ENCODE measurements at places on chromosomes 16 and 17.

- no peak for DNase-seq
Observed at GRCh38 chr17:60089096-60089806, 10.5 kb upstream of the HEATR6 start.

GRCh38 chr17:77439189-77440018, 298.6 kb downstream of the SEC14L1 start:
- no peak for DNase-seq

DNA sequence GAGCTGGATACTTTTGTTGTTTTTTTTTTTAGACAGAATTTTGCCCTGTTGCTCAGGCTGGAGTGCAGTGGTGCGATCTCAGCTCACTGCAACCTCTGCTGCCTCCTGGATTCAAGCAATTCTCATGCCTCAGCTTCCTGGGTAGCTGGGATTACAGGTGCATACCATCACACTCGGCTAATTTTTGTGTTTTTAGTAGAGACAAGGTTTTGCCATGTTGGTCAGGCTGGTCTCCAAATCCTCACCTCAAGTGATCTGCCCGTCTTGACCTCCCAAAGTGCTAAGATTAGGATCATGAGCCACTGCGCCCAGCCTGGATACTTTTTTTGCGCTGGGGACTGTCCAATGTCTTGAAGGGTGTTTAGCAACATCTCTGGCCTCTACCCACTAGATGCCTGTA, 32.6 kb upstream of the XYLT1 start:
- no peak for DNase-seq

- DNase-seq = no peak
Observed at GRCh38 chr16:78972986-78973385, 627.6 kb downstream of the MAF start.

DNA sequence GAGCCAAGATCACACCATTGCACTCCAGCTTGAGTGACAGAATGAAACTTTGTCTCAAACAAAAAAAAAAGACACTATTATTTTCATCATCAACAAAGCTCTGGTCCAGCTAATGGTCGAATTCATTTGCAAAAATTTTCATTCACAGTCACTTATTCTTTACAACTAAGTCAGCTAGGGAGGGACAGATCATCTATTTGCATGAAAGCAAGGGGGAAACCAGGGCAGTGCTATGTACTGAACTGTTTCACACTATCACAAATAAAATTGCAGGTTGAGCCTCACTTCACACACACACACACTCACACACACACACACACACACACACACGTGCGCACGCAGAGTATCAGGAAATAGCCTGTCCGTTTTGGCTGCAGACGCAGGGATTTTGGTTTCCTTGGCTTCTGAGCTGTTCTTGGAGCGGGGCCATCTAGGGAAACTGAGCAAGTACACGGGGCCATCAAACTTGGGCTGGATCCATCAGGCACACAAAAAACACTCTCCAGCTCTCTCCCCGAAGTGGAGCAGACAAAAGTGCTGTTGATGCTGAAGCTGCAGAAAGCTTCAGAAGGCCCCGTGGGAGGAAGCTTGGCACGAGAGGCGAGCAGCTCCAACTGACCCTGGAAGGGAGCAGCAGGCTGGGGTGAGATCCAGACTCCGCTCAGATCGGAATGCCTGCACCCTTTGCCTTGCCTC, 44.3 kb upstream of the HELZ start:
- DNase-seq = peak; percentile 47

DNA sequence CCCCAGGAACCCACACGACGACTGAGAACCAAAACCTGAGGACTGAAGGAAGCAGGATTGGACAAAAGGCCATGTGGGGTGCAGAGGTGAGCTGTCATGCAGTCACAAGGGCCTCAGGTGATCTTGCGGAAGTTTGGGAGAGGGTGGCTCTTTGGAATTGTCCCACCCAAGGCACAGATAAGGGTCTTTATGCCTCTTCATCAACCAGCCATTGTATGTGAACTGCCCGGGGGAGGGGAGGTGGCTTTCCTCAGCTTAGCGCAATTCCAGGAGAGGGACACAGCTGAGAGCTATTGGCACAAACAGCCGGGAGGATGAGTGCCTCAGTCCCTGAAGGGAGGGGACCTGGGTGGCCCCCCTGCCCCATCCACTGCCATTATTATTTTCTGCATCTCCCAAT, 55.1 kb upstream of the PHOSPHO1 start:
- no peak for DNase-seq

GRCh38 chr17:80872501-80873306, 118.9 kb upstream of the CHMP6 start:
- no peak for DNase-seq

GRCh38 chr16:31441956-31442355, 633 bp downstream of the ZNF843 start:
- no peak for DNase-seq

DNA sequence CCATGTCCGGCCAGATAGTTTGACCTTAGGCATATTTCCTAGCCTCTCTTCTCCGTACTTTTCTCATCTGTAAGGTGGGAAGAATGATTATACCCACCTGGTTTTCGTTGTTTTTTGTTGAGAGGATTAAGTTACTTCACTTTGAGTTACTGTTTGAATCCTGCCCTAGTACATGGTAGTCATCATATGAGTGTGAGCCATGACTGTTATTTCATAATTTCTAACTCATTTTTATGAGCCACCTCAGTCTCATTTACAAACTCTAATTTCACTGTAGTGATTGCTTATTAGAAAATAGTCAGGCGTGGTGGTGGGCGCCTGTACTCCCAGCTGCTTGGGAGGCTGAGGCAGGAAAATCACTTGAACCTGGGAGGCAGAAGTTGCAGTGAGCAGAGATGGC, 45.1 kb downstream of the YPEL2 start:
- no peak for DNase-seq
